ENCODE measurements at places on chromosomes 13 and 19.

GRCh38 chr19:54561840-54562239 lies 11.8 kb upstream of the LILRA2 start:
- no peak for DNase-seq

GRCh38 chr19:3606174-3606689 lies 443 bp downstream of the TBXA2R start:
- DNase-seq: peak; percentile 49

- no peak for DNase-seq
Measured at GRCh38 chr13:59906413-59907049, 257.2 kb downstream of the DIAPH3 start.

DNA sequence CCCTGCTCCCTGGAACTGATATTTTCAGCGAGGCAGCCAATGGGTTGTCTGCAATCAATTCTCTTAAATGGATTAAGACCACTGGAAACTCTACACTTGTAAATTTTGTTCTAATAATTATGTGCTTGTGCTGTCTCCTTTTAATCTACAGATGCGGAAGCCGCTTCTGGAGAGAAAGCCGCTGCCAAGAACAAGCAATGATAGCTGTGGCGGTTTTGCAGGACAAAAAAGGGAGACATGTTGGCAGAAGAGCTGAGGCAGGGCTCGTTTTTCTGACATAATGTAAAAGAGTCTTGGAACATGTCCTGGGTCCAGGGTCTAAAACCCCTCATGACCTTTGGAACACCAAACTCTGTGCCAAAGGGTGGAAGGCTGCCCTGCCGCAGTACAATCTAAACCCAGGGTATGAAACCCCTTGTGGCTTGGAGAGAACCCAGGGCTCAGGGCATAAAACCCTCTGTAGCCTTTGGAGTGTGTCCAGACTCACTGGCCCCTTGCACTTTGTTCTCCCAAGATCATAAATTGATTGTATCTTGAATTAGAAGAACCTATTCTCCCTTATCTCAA lies 12.7 kb downstream of the ZNF417 start:
- no peak for DNase-seq

DNA sequence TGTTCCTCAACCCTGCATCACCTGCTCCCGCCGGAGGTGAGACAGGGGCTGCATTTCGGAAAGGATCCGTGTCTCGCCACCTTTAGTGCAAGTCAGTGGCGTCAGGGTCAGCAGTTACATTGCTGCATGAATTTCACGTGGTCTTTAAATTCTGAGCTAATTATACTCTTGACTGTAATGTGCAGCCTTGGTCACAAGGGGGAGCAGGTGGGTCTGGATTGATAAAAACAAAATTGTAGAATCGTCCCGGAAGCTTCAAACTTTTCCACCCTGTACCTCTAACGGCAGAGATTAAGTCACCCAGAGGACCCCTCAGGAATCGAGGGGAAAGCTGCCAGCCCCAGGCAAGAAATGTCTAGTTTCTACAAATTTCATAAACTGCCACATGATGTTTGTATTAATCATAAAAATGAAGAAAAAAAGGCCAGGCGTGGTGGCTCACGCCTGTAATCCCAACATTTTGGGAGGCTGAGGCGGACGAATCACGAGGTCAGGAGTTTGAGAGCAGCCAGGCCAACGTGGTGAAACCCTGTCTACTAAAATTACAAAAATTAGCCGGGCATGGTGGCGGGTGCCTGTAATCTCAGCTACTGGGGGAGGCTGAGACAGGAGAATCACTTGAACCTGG lies 20.2 kb downstream of the BBC3 start:
- DNase-seq: peak; percentile 82

DNA sequence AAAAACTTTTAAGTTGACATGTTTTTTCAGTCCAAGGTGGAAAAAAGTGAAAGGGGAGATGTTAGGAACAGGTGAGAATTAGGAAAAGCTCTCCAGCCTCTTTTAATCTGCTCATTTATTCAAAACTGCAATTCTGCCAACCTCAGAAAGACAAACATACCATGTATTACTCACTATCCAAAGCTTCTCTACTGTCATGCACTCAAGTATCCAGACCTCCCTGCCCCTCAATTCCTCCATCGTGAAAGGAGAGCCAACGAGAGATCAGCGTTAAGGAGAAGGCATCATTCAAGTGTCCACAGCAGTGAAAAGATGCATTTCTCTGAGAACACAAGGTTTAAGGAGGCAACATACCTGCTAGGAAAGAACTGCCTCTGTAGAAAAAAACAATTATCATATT lies 24.5 kb downstream of the DIAPH3 start:
- no peak for DNase-seq

GRCh38 chr13:98133946-98134345 lies 8.9 kb upstream of the FARP1 start:
- DNase-seq: no peak

DNA sequence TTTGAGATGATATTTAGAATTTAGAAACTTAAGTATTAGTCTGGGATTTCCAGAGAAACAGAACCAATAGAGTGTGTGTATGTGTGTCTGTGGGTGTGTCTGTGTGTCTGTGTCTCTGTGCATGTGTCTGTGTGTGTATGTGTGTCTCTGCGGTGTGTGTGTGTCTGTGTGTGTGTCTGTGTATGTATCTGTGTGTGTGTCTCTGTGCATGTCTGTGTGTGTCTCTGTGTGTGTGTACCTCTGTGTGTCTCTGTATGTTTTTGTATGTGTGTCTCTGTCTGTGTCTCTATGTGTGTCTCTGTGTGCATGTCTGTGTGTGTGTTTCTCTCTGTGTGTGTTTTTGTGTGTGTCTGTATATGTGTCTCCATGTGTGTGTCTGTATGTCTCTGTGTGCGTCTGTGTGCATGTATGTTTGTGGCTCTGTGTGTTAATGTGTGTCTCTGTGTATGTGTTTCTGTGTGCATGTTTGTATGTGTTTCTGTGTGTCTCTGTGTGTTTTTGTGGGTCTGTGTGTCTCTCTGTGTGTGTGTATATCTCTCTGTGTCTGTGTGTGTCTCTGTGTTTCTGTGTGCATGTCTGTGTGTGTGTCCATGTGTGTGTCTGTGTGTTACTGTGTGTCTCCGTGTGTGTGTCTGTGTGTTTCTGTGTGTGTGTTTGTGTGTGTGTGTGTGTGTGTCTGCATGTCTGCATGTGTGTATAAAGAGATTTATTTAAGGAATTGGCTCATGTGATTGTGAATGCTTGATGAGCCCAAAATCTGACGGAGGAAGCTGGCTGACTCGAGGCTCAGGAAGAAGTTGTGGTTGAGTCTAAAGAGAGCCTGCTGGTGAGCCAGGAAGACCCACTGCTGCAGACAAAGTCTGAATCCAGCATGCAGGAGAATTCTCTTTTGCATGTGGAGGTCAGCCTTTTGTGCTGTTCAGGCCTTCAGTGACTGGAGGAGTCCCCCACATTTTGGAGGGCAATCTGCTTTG lies 22.2 kb downstream of the GPR42 start:
- DNase-seq: no peak

DNA sequence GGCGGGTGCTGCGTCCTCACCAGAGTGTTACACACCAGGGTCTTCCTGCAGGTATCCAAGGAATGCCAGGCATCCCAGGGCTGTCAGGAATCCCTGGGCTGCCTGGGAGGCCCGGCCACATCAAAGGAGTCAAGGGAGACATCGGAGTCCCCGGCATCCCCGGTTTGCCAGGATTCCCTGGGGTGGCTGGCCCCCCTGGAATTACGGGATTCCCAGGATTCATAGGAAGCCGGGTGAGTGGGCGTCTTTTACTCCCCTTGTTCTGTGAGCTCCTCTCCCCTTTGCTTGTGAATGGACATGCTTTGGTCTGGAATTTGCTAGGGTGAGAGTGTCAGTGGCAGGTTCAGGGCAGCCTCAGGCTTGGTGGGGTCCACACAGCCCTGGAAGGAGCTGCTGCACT lies 75.9 kb downstream of the RAB20 start:
- peak; percentile 86 for DNase-seq

- no peak for DNase-seq
Measured at GRCh38 chr19:46254776-46255175, 25.2 kb downstream of the IGFL1 start.

DNA sequence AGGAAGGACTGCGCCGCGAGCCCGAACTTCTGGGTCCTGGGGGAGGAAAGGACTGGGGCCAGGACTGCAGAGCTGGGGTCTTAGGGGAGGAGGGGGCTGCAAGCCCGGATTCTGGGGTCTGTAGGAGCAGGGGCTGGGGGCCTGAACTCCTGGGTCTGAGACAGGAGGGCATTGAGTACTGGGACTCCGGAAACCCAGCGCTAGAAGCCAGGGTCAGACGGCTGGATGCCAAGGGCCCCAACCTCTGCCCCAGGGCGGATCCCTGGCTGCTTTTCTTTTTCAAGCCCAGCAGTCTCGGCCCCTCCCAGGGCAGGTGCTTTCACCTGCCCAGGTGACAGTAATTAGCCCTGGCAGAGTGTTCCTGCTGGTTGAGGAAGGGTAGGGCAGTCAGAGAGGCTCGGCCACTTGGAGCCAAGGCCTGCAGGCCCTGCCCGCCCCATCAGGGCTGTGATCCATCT lies 2.3 kb downstream of the MYH14 start:
- DNase-seq: peak; percentile 36

GRCh38 chr19:8212212-8212611 lies 3.0 kb downstream of the CERS4 start:
- DNase-seq: no peak

DNA sequence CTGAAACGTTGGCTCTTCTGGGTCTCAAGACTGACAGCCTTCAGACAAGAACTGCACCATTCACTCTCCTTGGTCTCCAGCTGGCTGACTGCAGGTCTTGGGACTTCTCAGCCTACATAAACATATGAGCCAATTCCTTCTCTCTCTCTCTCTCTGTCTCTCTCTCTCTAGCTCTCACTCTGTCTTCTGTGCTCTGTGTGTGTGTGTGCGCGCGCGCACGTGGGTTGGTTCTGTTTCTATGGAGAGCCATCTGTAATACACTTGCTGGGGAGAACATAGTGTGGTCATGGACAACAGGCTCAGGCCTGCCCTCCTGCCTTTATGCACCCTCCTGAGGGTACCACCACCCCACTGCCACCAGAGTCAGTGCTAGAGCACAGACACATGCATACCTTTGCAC lies 13.7 kb upstream of the SERPINE3 start:
- no peak for DNase-seq

Data from WTC11 (cell line).